Effector CD8-positive, alpha-beta T cell (primary cell): ENCODE measurements at places on chromosomes 3 and 15.

- DNase-seq, result no peak
These were observed 16.0 kb upstream of the SQOR start for GRCh38 chr15:45618813-45619212.

DNA sequence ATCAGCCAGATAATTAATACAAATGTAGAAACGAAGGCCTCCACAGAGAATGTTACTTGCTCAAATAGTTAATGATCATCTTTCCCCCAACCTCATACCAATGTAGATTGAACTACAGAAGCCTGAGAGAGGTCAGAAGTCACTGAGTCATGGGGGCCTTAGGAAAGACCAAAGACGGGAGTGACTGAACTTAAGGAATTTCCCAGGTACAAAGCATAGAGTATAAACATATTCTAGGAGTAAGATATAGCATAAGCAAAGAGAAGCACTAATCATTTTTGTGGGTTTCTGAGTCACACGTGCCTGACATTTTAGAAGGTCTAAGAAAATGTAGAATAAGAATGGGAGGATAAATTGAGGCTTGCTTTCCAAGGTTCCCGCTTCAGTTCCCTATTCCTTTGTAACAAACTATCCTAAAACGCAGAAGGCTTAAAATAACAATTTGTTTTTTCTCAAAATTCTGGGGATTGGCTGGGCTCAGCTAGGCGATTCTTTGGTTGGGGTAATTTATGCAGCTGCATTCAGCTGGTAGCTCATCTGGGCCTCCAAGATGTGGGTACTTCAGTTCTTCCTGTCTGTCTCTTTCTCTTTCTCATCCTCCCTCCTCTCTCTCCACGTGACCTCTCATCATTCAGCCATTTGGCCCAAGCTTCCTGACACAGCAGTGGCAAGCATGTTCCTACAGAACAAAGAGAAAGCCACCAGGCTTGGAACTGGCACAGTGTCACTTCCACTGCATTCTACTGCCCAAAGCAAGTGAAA is 422.6 kb downstream of the FOXP1 start:
- no peak for DNase-seq

DNA sequence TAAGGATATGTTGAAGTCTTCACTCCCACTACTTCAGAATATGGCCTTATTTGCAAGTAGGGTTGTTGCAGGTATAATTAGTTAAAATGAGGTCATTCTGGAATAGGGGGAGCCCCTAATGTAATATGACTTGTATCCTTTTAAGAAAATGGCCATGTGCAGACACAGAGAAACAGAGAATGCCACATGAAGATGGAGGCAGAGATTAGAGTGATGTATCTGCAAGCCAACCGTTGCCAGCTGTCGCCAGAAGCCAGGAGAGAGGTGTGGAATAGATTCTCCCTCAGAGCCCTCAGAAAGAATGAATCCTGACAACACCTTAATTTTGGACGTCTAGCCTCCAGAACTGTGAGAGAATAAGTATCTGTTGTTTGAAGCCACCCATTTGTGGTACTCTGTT is 11.3 kb upstream of the TRANK1 start:
- no peak for DNase-seq

DNA sequence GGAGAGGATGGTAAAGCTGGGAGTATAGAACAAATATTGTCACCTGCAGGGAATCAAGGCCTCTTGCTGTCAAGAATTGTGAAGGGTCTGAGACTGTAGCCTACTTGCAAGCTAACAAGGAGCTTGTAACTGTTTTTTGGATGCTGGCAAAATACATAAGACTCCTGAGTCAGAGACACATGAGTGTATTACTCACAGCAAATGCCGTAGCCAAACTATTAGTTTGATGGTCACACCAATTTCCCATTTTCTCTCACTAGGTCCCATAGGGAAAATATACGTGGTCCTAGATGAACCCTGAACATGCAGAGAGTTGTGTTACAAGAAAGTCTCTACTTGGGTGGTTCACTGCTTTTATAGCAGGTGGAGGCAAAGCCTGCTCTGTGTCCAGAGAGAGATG is 44.7 kb upstream of the LIPC start:
- no peak for DNase-seq

DNA sequence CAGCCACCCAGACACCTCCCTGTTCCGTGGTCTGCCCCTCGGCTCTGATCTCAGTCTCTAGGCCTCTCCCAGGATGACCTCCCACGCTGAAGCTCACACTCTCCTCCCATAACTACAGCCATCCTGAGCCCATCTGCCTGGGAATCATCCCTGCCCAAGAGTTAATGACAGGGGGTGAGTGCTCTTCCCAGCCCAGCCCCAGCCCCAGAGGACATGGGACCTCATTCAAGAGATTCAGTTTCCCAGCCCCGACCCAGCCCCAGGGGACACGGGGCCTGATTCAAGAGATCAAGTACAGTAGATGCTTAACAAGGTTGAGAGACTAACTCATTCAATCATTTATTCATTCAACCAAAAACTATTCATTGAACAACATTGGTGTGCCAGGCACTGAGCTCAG is 272.0 kb downstream of the XXYLT1 start:
- no peak for DNase-seq
